ENCODE measurements at places on chromosomes 6 and 20.

DNA sequence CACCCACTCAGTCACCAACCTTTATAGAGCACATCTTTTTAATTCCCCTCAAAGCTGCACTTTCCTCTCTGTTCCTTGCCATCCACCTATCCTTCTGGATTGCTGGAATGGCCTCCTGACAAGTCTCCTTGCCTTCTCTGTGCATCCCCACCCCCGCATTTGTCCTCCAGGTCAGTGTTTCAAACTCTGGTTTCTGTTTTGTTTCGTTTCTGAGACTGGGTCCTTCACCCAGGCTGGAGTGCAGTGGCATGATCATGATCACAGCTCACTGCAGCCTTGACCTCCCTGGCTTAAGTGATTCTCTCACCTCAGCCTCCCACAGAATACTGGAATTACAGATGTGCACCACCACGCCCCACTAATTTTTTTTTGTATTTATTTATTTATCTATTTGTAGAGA is 96.2 kb downstream of the PLCB1 start:
- no peak for DNase-seq

GRCh38 chr6:168368936-168369335 is 49.4 kb upstream of the DACT2 start:
- DNase-seq = no peak

GRCh38 chr6:75460681-75461080 is 32.9 kb downstream of the FILIP1 start:
- no peak for DNase-seq

- DNase-seq = no peak
These were observed 766 bp upstream of the NUS1 start for GRCh38 chr6:117674503-117674902.

GRCh38 chr6:41651246-41651961 is 13.1 kb downstream of the MDFI start:
- DNase-seq = no peak

GRCh38 chr20:35468671-35469334 is 13.4 kb downstream of the CEP250 start:
- no peak for DNase-seq

DNA sequence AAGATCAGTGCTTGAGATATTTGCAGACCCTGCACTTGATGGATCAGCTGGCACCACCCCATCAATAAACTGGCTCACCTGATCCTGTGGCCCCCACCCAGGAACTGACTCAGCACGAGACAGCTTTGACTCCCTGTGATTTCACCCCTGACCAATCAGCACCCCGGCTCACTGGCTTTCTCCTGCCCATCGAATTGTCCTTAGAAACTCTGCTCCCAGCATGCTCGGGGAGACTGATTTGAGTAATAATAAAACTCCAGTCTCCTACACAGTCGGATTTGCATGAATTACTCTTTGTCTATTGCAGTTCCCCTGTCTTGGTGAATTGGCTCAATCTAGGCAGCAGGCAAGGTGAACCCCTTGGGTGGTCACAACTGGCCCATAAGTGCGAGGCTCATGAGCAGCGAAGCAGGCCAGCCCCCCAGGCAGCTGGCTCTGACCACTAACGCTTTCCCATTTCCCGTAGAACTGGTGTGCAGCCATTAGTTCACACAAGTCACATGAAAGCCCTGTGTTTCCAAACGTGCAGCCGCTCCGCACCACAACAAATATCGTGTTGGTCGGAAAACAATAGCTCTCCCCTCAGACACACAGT is 79.6 kb downstream of the RSPH3 start:
- DNase-seq = no peak

GRCh38 chr6:22658183-22658582 is 88.8 kb downstream of the HDGFL1 start:
- no peak for DNase-seq

- DNase-seq = no peak
These were observed 203.9 kb downstream of the PHF3 start for GRCh38 chr6:63839485-63839884.
